ENCODE measurements at places on chromosomes 5 and 9. TPM values are rescaled to one million over a fixed set of nuclear protein-coding genes. Genes with fewer than 3 reads are reported as not detected.

TMEM171 gene
- polyA plus RNA-seq, result not detected

TNFSF8 gene
- polyA plus RNA-seq, result 4.1 TPM

N4BP3 gene
- 18.3 TPM for polyA plus RNA-seq

- H3K27me3 ChIP-seq, result no peaks in the 10 kb centered on the region
- no peak for DNase-seq
- H3K36me3 ChIP-seq, result peaks cover 13% of the 10 kb centered on the region
- peaks cover 5% of the 10 kb centered on the region for H3K4me1 ChIP-seq
- no peak overlapping the region for H3K27ac ChIP-seq
Observed at GRCh38 chr9:2145746-2146145, 130.6 kb downstream of the SMARCA2 start.

GRCh38 chr5:92890841-92891244 is 690.2 kb downstream of the NR2F1-AS1 start:
- H3K36me3 ChIP-seq, result no peaks in the 10 kb centered on the region
- H3K4me3 ChIP-seq, result no peak overlapping the region
- DNase-seq, result no peak
- no peaks in the 10 kb centered on the region for H3K27me3 ChIP-seq

GRCh38 chr5:73748510-73749400 is 122.8 kb downstream of the ARHGEF28 start:
- H3K27me3 ChIP-seq, result no peaks in the 10 kb centered on the region
- no peaks in the 10 kb centered on the region for H3K4me1 ChIP-seq
- H3K4me3 ChIP-seq, result no peak overlapping the region

GRCh38 chr9:122463828-122464632 is 13.7 kb downstream of the OR1J1 start:
- no peaks in the 10 kb centered on the region for H3K36me3 ChIP-seq
- peaks cover 13% of the 10 kb centered on the region for H3K4me1 ChIP-seq
- peak; percentile 42 for DNase-seq
- H3K27me3 ChIP-seq, result peaks cover 9% of the 10 kb centered on the region
- H3K27ac ChIP-seq, result peak overlapping the region; percentile 57

- no peaks in the 10 kb centered on the region for H3K27me3 ChIP-seq
- no peak overlapping the region for H3K4me3 ChIP-seq
- peaks cover 40% of the 10 kb centered on the region for H3K4me1 ChIP-seq
- H3K27ac ChIP-seq, result peak overlapping the region; percentile 25
Observed at GRCh38 chr9:4936277-4936676, 48.8 kb upstream of the JAK2 start.

- no peak overlapping the region for H3K27ac ChIP-seq
- no peaks in the 10 kb centered on the region for H3K36me3 ChIP-seq
- no peak overlapping the region for H3K4me3 ChIP-seq
- no peaks in the 10 kb centered on the region for H3K27me3 ChIP-seq
- no peak for DNase-seq
Observed at GRCh38 chr9:138073408-138073807, 195.8 kb downstream of the CACNA1B start.

DNA sequence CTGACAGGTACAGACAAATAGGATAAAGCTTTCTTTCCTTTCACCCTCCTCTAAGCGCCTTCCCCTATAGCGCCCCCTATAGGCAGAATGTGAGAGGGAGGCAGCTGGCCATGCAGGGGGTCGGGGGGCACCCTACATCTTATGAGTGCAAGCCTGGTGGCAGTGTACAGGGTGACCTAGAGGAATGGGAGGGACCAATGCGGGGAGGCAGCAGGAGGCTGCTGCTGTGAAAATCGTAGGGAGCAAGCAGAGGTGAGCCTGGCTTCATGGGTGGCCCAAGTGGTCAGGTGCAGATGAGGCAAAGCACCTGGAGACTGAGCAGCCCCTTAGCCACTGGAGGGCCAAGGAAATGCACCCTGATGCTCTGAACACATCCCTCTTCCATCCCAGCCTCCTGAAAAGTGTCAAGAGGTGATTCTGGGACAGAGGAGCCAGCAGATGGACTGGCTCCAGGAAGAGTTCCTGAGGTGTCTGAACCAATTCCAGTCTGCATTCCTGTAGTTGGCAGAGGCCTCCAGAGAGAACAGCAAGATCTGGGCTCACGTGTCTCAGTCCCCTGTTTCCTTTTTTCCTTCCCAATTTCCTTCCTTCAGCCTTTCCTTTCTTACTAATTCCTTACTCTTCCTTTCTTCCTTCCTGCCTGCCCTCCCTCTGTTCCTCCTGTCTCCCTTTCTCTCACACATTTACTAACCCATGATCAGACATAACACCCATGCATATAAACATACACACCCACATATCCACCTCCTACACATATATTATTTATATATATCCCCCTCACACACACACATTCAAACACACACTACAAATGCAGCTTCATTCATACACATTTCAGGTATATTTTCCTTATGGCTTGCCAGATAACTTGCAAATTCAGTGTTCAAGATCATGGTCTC is 32.8 kb upstream of the GALNT10 start:
- H3K36me3 ChIP-seq, result no peaks in the 10 kb centered on the region
- no peak overlapping the region for H3K27ac ChIP-seq
- no peak for DNase-seq

DNA sequence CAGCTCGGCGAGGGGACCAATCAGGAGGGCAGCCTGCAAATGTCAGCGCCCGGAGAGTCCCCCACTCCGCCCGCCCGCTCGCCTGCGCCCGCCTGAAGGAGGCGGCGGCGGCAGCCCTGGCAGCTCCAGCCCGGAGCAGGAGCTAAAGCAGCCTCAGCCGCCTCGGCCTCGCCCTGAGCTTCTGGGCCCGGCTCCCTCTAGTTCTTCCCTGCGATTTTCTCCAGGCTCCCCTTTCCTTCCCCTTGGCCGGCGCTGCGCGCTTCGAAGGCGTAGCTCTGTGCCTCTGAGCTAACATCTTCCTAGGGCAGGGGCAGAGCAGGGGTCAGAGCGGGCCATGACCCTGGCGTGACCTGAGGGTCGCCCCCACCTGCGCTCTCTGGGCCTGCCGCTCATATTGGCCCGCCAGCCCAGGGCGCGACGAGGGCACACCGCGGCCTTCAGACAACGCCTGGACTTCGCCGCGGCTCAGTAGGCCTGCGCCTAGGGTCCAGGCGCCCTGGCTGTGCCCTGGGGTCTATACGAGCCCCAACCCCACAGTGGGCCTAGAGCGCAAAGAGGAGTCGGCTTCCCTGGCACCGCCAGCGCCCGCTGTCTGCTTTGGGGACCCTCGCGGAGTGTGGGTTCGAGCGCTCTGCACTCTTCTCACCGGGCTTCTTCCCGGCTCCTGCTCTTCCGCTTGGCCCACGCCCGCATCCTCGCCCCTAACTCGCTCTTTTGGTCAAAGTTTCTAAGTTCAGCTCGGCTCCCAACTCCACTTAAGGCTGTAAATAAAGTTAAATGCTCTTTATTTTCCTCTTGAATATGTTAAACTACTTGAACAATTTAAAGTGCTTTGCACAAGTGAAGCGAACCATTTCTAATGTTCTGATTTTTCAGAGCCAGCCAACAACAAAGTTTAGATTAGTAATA is 504 bp upstream of the OTP start:
- H3K36me3 ChIP-seq, result no peaks in the 10 kb centered on the region
- no peak overlapping the region for H3K4me3 ChIP-seq
- peaks cover 90% of the 10 kb centered on the region for H3K27me3 ChIP-seq

Data from B cell (primary cell).